ENCODE measurements at places on chromosomes 2 and 18.

- no peak for DNase-seq
Observed at GRCh38 chr18:21894619-21895367, 154.2 kb downstream of the MIB1 start.

GRCh38 chr2:176491172-176491904 is 222.1 kb downstream of the MTX2 start:
- no peak for DNase-seq

- DNase-seq: no peak
Observed at GRCh38 chr2:40287773-40288172, 164.1 kb downstream of the SLC8A1 start.

DNA sequence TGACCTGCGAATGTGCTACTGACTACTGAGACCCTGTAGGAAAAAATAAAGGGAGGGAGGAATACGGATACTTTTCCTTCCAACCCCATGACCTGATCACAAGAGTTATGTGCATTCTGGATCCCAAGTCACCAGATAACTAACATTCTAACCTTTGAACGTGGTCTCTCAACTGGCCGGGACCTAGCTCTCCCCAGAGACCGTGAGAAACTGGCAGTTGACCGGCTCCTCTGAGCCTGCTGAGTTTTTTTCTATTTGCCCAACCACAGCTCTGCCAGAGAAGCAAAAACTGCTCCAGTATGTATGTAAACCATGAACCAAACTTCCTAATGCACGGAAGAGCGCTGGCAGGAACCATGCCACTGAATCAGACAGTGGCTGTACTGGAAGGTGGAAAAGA is 47.5 kb upstream of the PTMA start:
- DNase-seq: peak; percentile 18

- DNase-seq: no peak
Observed at GRCh38 chr2:5695654-5696403, 3.6 kb downstream of the SOX11 start.

DNA sequence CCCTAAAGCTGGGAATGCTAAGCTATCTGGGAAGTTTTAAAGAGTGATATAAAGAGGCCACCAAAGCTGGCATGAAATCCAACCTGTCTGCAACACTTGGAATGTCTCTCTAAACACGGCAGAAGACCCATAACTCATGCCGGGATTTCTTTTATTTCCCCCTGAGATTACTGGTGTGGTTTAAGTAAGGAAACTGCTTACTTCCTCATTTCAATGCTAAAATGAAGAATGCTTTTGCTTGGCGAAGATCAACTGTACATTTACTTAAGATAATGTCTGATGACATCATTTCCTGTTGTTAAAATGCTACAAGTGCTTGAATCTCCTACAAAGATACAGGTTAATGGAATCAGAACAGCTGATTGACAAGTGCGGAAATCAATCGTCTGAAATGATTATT is 353.8 kb upstream of the SALL3 start:
- DNase-seq: no peak

GRCh38 chr18:7370375-7370774 is 139.5 kb downstream of the LRRC30 start:
- DNase-seq: no peak

DNA sequence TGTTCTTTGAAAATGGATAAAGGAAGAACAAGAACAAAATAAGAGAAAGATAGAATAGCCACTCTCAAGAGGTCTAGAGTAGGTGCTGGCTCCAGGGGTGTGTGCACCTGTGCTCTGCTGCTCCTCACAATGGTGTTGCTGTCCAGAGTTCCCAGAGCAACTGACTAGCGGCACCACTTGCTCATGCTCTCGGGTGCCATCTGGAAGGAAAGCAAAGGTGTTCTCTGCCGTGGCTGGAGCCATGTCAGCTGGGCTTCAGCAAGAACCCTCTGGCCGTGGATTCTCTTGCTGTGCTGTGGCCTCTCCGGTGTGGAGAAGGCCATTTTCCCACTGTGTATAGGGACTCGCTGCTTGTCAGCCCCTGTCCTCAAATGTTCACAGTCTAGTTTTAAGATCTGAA is 114.6 kb upstream of the TEX51 start:
- DNase-seq: no peak

DNA sequence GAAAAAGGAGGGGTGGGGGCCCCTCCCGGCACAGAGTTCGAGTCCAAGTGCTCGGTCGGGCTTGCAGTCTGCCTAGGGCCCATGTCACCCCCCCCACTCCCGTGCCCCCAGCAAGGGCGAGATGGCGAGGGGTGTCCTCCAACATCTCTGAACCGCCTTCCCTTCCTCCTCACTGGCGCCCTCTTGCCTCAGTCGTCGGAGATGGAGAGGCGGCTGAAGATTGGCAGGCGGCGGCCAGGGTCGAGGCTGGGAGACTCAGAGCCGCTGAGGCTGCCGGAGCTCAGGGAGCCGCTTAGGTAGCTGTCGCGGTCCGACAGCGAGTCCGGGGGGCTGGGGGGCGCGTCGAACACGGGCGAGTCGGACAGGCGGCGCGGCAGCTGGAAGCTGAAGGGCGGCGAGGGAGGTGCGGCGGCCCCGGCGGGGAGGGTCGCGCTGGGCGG is 2.3 kb downstream of the ZFP36L2 start:
- peak; percentile 86 for DNase-seq

DNA sequence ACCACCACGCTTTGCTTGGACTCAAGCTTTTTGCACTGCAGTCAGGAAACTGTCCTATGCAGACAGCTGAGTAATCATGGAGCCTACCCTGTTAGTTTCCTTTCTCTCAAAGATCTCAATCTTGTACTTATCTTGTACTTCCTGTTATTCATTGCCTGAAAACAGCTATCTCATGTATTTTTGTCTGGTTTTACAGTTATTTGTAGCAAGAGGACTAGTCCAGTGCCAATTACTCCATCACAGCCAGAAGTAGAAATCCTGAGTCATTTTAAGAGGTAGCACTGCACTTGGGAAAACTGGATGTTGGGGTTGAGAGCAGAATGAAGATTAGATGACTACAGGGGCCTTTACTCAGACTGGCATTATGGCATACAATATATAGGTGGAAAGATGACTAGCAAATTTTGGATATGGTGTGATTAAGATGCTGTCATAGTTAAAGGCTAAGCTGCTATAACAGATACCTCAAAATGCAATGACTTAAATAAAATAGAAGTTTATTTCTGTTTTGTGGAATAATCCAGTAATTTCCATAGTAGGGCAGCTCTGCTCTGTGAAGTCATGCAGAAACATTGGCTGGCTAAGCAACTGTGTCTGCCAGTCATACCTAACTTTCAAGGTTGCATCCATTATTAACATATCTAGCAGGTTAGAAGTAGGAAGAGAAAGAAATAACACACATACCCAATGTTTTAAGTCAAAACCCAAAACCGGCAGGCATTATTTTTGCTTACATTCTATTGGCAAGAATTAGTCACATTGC is 21.1 kb upstream of the CHMP3 start:
- peak; percentile 43 for DNase-seq

DNA sequence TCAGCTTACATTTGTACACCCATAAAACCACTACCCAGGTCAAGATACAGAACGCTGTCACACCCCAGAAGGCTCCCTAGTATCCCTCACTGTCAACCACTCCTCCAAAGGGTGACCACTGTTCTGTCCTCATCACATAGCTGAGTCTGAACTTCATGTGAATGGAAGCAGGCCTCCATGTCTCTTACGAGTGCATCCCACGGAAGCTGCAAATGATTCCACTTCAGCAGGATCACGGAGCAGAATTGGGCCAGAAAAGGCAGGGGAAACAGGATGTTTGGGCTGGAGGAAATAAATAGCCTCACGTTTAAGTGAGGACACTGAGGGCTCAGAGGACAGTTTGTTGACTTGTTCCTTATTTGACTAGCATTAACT is 38.4 kb downstream of the LBH start:
- DNase-seq: no peak

- no peak for DNase-seq
Observed at GRCh38 chr2:215356948-215357461, 45.1 kb downstream of the ATIC start.

GRCh38 chr18:57998461-57998860 is 45.6 kb upstream of the NEDD4L start:
- DNase-seq: no peak

DNA sequence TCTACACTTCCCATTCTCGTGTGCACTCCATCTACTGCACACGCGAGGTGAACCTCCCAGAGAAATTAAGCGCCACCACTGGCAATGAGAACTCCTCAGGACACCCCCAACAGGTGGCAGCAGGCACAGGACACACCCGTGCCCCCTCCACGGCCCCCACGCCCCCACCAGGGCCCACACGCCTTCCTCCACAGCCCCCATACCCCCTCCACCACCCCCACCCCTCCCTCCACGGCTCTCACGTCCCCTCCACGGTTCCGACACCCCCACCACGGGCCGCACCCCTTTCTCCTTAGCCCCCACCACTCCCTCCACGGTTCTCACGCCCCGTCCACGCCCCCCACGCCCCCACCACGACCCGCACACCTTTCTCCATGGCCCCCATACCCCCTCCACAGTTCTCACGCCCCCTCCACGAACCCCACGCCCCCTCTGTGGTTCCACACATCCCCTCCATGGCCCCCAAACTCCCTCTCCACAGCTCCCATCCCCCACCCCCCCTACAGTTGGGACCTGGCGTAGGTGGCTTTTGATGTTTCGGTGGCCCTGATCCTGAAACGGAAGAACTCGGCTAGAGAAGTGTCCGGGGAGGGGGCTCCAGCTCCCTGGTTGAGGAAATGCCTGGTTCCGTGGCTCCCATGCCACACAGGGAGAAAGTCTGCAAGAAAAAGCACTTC is 110.8 kb downstream of the ZNF516 start:
- no peak for DNase-seq

- DNase-seq: no peak
Observed at GRCh38 chr2:183607995-183608394, 483.8 kb downstream of the NUP35 start.

DNA sequence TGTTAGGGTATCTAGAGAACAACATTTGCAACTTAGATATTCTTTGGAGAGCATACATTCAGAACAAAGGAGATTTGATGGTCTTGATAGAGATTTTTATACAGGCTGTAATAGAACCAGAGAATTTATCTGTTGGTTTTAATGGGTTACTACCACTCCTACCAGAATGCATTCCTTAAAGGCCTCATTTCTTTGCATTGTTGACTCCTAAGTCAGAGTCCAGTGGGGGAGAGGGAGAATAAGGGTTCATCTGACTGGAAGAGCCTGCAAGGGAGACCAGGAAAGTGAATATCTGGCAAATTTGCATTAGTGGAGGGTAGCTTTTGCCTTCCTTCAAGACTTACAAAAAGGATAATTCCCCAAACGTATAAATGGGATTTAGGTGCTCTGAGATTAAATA is 29.7 kb downstream of the AGPS start:
- DNase-seq: no peak

DNA sequence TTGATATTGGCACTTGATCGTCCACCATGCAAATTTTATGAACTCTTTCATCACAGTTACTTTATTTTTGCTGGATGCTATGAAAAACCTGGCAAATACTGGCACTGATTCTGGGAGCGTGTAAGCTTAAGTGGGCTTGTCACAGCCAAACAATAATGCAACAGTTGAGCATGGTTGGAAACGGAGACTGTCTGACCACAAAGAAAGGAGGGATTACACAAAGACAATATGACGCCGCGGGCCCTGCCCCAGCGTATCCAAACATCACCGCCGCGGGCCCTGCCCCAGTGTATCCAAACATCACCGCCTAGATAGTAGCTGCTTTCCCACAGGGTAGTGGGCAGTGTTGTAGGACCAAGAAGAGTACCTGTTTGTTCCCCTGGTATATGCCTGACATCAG is 135.9 kb downstream of the PRPF40A start:
- no peak for DNase-seq

DNA sequence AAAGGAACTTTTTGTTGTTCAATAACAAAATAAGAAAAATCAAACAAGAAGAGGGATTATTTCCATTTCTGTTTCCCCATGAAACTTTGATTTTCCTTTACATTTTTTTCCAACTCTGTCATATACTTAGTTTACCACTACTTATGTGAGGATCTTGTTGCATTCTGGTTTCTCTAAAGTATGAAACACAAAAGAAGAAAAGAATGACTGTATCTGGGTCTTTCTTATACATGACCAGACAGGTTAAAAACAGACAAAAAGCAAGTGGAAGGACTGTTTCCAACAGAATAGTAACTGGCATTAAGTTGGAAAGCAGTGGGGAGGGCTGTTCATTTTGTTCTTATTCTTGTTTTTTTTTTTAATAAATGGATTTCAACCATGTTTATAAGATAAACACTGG is 1207.8 kb upstream of the FAM98A start:
- no peak for DNase-seq

GRCh38 chr2:196431957-196432356 is 207.6 kb upstream of the CCDC150 start:
- DNase-seq: no peak

- DNase-seq: no peak
Observed at GRCh38 chr18:78920456-78921138, 59.0 kb upstream of the SALL3 start.

DNA sequence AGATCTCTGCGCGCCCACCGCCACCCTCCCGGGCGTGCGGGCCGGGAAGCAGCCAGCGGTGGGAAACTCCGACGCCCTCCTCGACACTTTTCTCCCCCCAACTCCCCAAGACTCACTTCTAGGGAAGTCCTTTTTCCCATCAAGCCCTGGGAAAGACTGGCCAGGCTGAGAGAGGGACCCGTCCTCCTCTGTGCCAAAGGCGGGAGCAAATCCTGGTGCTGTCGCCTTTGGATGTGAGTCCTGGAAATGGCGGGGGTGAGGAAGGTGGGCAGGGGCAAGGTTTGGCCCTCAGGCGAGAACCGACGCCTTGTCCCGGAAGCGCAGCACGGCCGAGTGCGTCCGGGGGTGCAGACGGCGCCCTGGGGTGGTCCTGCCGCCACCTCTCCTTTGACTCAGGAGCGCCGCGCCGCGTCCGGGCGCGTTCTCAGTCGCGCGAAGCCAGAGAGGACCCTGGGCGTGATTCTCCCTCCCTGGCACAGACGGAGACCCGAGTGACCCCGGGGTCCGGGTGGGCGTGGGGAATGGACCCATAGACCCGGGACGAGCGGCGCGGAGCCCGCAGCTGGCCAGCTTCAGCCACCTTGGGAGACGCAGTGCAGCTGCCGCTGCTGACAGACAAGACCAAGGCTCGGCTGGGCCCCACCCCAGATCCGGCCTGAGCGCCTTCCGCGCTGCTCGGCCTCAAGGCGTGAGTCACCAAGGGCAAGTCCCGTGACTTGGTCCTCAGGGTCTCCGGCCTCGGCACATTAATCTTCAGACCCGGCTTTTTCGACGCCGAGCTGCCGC is 3.5 kb upstream of the LBX2 start:
- DNase-seq: peak; percentile 92

DNA sequence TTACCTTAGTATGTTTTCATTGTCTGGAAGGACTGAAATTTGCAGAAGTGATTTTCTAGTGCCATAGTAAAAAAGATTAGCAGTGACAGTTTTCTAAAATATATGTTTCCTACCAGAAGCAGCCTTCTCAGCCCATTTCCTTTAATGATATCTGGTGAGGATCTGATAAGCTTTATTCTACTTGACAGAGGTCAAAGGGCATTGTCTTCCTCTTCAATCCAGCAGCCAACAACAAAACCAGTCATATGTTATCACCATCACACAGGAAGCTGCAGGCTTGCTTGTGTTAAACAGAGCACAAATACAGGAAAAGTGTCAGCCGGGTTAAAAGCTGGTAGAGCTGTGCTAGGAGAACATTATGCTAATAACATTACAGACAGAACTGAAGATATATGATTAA is 35.6 kb upstream of the ZSWIM2 start:
- DNase-seq: no peak
